ENCODE measurements at places on chromosomes 2 and 18.

- no peak for ATAC-seq
Measured at GRCh38 chr2:35495182-35495581, 860.4 kb upstream of the CRIM1 start.

- ATAC-seq, result no peak
Measured at GRCh38 chr2:126715576-126716406, 59.8 kb downstream of the GYPC start.

DNA sequence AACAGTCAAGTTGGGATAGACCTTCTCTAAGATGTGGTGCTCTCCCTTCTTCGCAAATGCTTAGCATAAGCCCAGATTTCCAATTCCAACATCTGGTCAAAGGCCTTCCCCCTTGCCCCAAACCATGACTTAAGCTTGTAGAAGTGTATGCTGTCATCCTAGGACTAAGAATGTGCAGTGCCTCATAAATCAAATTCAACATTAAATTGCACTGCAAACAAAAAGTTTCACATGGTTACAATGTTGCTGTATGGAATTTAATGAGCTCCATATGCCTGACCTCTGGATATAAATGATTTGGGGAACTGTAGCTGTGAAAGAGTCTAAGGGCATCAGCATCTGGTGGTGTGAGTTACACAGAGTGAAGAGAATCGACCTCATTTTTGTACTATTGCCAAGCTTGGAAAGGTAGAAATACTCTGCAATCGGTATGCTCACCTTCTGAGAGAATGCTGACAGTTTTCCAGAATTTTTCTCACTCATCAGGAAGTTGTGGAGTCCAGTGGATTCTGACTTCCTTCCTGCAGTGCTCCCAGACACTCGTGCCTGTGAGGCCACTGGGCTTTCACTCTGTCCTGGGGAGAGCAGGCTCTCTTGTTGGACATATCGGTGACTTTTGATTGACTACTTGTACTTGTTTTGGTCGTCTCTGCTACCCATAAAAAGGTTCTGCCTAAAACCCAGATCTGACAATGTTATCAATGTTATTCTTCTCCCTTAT, 40.6 kb downstream of the FASTKD2 start:
- ATAC-seq, result no peak

DNA sequence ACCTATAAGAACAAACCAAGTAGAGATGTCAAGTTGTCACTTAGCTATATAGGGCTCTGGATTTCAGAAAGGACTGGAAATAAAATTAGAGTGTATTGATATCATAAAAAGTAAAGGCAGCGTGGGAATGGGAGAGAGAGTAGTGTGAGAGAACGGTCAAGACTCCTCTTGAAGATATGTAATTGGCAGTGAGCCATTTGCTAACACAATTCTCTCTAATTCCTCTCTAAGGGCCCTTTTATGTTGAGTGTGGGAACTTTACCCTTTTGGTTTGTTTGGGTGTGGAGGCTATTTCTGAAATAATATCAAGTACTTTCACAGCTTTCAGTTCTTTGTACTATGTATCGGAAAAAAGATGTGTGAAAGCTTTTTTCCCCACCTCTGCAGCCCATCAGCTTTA, 196.8 kb downstream of the LRRTM4 start:
- no peak for ATAC-seq

DNA sequence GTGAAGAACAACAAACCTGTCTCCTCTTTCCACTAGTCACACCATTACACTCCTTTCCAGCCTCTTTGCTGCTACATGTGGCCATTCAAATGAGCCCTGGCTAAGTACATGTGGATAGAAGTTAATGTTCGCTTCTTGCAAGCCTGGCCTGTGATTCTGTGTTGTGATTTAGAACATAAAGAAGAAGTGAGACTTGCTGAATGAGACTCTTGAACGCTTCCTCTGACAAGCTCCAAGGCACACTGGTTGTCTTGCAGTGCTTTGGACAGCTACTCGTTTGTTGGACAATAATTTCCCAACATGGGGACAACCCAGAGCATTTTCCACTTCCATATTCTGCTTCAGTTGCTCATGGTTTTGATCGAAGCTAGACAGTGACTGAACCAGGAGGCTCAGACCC, 57.3 kb downstream of the CCDC74A start:
- peak; percentile 89 for ATAC-seq

DNA sequence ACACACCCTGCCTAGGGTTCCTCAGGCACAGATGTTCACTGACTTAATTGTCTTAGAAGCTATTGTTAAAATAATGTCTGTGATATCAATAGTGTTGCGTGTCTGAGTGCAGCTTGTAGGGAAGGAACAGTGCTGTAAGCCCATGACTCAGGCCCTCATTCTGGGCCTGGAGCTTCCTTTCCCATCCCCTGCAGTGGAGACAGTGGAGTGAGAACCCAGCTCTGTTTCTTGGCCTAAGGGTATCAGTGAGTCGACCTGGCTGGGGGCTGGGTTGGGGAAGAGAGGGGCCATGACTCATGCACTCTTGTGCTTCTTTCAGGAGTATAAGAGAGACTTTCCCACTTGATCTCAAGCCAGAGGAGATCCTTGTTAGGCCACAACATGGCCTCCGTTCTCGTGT, 106.8 kb downstream of the HRH4 start:
- no peak for ATAC-seq

DNA sequence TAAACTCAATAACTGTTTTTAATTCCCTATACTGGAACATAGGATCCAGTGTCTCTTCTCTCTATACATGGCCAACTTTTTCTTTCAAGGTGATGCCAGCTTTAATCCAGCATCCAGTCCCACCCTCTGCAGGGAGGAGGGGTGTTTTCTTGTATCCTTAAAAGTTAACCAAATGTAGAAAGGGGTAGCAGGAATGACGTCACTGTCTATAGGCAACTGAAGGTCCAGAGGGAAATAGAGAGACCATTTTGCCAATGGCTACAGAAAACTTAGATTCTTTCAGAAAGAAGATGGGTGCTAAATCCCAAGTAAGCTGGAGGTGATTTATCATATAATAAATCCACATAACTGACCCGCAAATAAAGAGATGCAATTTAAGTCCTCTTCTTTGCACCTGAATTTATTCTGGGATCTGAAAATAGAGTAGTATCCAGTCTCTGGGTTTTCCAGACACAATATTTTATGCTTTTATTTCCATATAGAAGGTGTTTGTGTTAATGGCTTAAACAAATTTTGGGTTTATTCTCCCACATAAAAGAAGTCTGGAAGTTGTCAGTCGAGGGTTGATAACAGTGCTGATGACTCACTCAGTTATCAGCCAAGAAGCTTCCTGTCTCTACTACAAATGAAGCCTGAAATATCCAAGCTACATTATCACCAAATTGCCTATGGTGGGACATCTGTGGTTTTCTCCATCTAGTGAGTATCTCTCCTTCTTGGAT, 5.7 kb upstream of the DNER start:
- ATAC-seq, result no peak

DNA sequence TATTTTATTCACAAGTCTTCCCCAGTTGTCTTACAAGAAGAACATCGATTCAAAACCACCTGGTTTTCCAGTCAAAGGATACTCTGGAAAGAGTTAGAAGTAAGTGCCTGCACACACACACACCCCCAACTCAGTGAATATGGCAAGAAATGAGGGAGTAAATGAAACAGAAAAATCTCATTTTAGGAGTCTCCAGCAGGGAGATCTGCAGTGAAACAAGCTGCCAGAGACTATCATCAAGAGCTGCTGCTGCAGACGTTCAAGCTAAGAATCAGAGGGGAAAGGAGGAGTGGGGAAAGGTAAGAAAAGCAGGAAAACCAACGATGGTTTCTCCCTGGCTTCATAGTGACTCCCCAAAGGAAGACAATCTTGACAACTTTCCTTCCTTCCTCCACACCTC, 2.4 kb downstream of the ALK start:
- ATAC-seq, result no peak

DNA sequence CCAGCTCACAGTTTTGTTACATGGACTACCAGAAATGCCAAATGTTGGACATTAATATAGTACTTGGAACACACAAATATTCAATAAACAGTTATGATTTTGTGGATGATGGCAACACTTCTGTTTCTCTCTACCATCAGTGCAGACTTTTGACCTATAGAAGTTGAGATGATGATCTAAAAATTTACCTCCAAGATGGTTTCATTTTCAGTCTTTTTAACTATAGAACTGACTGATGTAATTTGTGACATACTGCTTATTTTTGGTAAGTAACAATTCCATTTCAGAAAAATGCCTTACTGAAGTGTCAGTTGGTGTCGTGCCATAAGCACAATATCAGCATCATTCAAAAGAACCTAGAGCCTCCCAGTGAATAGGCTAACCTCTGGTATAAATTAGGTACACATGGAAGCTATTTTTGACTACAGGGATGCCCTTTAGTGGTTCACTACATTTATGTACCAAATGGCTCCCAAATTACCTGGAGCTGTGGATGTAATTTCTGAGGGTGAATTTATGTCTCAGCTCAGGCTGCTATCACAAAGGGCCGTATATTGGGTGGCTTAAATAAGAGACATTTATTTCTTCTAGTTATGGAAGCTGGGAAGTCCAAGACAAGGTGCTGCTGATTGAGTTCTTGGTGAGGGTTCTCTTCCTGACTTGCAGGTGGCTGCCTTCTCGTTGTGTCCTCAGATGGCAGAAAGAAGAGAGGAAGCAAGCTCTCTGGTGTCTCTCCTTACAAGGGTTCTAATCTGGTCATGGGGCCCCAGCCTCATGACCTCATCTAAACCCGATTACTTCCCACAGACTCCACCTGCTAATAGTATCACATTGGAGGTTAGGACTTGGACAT, 66.5 kb downstream of the ALPK2 start:
- peak; percentile 14 for ATAC-seq

GRCh38 chr2:64918220-64918886, 70.8 kb upstream of the SLC1A4 start:
- ATAC-seq, result no peak

- ATAC-seq, result no peak
Measured at GRCh38 chr2:52934323-52934898, 833.2 kb upstream of the CHAC2 start.

GRCh38 chr2:14263053-14263452, 369.5 kb upstream of the LRATD1 start:
- ATAC-seq, result no peak

DNA sequence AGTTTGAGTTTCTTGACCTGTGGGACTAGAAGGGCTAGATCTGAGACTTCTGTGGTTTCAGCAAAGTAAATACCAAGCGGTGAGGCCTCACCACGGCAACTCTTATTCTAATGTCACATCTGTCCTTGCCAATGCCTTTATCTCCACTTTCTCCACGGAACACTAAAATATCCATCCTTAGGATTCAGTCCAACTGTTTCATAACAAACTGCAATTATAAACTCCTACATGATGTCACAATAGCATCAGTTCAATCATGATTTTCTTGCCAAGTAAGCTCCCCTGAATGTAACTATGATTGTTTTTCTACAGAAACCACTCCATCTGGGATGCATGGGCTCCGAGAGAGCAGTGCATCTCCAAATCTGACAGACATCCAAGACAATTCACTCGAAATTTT, 79.6 kb downstream of the LRATD1 start:
- no peak for ATAC-seq

DNA sequence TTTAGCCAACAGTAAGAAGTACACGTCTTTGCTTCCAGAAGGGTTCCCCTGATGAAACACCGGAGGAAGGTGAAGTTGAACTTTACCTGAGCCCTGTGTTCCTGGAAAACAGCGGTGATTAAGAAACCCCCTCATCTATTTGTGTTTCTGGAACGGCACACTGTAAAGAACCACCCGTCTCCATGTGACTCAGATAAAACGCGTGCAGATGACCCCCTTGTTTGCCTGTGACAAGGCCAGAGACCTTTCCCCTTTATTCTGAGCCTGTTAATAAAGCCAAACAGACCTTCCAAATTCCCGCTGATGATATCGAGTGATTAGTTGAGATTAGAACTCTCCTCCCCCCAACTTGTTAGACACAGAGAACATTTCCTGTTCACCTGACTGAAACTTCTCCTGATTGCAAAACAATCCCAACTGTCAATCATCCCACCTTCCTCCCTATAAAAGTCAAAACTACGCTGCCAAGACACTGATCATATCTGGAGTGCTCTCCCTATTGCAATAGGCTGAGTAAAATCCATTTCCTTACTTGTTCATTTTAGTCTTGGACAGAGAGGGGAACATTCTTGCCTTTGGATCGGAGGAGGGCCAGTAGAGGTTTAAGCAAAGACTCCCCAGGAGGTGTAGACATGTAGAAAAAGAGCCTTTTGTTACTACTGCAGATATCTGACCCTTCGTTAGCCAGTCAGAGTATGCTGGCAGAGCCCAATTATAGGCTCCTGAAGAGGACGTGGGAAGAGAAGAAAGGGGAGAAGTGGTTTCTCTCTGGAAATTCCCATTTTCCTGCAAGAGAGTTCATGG, 914 bp upstream of the IWS1 start:
- peak; percentile 13 for ATAC-seq

- no peak for ATAC-seq
Measured at GRCh38 chr2:99662761-99663341, 173.0 kb upstream of the REV1 start.

GRCh38 chr2:206693399-206694137, 24.6 kb downstream of the DYTN start:
- ATAC-seq, result peak; percentile 58

DNA sequence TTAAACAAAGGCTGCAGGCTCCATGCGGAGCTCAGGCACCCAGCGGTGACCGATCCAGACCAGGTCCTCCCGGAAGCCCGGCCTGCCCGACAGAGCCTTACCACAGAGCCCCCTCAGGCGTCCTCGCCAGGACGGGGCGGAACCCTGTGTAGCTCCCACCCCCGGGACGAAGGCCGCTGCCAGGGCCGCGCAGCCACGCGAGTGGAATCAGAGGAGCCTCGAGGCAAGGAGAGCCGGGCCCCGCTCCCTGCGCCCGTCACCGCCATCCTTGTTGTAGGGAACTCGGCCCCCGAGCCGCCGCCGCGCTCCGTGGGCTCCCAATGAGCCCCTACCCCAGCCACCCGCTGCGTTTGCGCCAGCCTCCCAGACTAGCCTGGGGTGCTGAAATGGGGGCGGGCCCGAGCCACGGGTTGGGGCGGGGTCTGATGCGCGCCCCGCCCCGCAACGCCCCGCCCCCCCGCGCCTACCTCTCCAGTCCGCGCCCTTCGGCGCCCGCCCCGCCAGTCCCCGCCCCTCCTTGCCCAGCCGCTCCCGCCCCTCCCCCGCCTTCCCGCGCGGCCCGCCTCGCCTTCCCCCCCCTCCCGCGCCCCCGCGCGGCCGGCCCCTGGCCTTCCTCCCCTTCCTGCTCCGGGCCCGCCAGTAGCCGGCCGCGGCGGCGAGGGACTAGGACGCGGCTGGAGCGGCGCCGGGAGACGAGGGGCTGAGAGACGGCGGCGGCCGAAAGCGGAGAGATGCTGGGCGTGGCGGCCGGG, at the start of gene LIMS1:
Gene LIMS1 (plus strand): TSS at position 639 of the 752 bp plus-strand sequence. CDS start 93 bp downstream, at position 732.
- peak; percentile 97 for ATAC-seq

DNA sequence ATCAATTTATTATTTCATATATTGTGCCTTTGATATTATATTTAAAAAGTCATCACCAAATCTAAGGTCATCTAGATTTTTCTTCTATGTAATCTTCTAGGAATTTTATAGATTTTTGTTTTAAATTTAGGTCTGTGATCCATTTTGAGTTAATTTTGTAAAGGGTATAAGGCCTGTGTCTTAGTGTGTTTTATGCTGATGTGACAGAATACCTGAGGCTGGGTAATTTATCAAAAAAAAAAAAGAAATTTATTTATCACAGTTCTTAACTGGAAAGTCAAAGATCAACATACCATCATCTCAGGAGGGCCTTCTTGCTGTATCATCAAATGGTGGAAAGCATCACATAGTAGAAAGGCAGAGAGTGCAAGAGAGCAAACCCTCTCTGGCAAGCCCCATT, 216.2 kb downstream of the PDE1A start:
- no peak for ATAC-seq
